ENCODE measurements at places on chromosomes 4 and X.

- DNase-seq, result no peak
Observed at GRCh38 chr4:101961144-101961543, 170.6 kb downstream of the BANK1 start.

DNA sequence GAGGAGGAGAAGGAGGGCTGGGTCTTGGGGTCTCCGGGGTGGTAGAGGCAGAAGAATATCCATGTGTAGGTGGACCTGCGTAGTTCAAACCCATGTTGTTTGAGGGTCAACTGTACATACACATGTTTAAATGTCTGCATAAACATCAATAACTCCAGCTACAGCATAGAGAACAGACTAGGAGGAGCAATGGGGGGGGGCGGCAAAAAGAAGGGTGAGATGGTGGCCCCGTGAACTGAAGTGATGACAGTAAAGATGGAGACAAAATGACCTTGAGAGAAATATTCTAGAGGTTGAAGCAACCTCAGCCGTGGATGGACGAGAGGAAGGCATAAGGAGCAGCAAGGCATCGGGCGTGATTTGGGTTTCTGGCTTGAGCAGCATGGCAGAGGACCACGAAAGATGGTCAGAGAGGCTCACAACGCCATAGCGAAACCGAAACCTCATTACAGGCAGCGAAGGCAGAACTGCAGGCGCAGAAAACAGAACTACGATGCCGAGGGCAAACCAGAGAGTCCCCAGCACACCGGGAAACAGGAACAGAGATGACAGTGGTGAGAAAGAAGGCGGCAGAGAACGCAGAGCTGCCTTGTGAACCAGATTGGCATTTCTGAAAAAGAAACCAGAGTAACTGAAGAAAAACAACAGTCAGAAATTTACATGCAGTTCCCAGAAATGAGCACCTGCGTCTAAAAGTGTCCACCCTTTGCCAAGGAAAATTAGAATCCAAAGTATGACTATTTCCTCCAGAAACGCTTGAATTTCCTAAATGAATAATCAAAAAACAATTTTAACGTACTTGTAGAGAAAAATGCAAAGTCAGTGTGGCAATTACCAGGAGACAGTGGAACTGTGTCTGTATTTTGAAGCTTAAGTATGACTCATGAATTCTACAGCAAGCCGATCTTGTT is 50.3 kb upstream of the ENPP6 start:
- peak; percentile 53 for DNase-seq

DNA sequence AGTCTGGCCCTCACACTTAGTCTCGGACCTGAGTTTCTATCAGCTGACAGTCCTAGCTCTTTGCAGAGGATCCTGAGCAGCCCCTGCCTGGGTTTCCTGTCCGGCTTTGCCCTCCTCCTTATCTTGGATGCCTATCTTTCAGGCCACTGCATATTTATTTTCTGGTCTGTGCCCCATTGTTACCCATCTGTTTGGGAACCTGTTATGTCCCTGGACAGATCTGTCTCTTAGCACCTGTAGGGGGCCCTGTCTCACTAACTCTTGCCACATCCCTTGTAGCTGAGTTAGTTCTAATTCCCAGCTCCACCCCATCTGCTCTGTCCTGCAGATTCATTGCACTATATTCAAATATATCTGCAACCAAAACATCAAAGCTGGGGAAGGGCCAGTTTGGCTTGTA is 514.9 kb upstream of the LCORL start:
- DNase-seq, result no peak

GRCh38 chr4:94766856-94767255 is 9.1 kb downstream of the BMPR1B start:
- DNase-seq, result no peak

DNA sequence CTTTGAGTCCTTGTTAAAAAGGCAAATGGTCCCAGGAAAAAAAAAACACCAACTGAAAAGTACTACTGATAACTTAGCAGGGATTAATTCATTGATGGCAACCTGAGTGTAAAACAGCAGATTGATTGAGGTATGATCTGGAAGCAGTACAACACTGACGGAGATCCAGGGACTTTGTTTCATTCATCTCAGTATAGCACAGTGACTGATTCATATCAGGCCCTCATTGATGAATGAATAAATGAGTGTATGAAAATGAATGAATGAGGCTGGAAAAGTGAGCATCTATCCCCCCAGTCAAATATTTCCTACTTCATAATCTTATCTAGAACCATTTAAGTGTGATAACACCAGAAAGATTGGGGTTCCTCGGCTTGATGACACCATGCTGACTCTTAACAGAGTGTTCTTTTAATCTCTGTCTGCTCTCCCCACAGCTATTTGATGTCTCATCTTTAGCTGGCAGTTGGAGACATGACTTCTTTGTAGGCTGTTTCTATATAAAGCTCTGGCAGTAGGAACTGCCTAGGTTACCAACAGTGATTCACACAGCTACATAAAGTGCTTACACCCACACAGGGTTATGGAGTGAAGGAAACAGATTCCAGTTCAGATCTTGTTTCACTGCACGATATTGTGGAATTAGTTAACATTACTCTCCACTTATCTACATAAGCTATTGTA is 18.6 kb upstream of the RNF128 start:
- no peak for DNase-seq

DNA sequence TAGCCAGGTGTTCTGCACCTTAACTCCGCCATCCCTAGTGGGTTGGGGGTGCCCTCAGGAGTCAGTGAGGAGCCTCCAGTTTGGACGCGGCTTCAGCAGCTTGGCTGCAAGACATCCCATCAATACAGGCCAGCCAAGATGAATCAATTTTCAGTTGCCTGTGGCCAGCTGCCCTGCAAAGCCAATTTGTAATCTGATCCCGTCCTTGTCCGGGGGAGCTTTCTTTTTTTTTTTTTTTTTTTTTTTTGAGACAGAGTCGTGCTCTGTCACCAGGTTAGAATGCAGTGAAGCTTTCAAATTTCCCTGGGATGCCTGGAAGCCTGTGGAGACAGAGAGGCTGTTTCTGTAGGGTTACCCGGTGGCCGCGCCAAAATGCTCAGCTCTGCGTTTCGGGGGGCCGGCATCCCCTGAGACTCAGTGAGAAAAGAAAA is 192.5 kb downstream of the ASMT start:
- no peak for DNase-seq

DNA sequence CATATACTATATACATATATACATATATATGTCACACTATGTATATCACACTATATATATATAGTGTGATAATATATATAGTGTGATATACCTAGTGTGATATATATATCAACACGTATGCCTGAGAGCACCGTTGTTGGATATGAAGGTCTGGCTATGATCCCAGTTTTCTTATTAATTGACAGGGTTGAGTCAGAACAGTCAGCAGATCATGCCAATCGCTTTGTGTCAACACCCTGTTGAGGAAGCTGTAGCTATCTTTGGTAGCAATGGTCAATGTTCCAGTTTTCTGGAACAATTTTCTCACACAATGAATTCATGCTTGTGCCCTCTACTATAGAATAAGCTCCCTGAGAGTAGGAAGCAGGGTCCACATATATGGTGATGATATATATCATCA is 496.0 kb upstream of the AGA start:
- DNase-seq, result no peak

DNA sequence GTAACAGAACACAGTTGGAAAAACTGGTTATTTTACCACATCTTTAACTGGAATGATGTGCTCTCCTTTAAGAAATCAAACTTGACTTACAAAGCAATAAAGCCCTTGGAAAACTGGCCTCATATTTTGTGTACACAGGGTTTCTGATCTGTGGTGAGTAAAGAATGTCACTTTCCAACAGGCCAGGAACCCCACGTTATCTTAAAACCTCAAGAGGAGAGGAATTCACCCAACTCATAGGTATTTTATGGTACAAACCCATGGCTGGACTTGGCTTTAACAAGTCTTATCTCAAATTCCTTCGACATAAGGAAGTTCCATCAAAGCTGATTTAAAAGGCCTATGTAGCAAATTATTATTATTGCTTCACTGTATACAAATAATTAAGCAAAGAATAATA is 1735.1 kb downstream of the PCDH7 start:
- DNase-seq, result no peak

GRCh38 chrX:39318506-39319343 is 517.5 kb downstream of the MID1IP1 start:
- DNase-seq, result no peak

DNA sequence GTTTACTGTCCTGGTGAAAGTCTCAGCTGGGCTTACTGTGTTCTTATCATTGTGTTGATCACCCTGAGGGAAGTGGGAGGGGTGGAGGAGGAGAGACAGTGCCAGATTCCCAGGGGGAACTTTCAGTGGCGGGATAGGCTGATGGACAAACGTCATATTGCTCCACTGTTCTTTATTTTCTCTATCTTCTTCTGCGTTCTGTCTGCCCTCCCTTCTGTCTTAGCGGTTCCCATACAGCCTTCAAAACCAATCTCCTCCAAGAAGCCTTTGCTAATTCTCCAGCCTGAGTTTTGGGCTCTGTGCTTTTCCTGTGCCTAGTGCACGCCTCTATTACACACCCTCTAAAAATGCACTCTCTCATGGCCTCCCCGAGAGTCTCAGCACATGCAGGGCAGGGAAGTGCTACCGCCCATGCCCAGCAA is 448.7 kb upstream of the FAT1 start:
- DNase-seq, result no peak

GRCh38 chr4:60033826-60034225 is 1166.3 kb upstream of the ADGRL3 start:
- no peak for DNase-seq

GRCh38 chr4:75512386-75513211 is 1.6 kb downstream of the RCHY1 start:
- DNase-seq, result no peak

GRCh38 chr4:115515366-115515765 is 401.9 kb upstream of the NDST4 start:
- DNase-seq, result no peak

DNA sequence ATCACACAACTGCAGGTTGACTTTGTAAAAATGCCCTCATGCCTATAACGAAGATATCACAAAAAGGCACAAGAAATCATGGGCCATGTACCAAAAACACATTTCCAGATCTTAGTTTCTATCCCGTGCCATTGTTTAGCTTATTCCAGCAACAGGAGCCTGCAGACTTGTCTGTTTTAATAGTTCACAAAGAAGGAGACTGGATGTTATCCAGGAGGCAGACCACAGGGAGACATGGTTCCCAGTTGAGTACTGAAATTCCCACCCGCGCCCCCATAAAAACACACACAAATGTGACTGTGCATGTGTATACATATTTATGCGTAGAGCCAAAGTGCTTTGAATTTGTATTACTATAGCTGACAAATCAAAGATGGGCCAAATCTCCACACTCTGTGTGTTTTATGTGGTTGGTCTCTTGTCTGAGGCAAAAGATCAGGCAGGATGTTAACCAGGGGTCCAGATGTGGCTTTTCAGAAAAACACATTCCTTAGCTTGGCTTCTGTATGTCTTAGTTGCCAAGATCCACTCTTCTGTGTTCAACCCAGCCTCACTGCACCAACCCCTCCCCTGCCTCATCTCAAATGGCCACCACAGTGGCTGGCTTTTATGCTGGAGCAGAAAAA is 469.2 kb upstream of the DIPK2B start:
- DNase-seq, result no peak

DNA sequence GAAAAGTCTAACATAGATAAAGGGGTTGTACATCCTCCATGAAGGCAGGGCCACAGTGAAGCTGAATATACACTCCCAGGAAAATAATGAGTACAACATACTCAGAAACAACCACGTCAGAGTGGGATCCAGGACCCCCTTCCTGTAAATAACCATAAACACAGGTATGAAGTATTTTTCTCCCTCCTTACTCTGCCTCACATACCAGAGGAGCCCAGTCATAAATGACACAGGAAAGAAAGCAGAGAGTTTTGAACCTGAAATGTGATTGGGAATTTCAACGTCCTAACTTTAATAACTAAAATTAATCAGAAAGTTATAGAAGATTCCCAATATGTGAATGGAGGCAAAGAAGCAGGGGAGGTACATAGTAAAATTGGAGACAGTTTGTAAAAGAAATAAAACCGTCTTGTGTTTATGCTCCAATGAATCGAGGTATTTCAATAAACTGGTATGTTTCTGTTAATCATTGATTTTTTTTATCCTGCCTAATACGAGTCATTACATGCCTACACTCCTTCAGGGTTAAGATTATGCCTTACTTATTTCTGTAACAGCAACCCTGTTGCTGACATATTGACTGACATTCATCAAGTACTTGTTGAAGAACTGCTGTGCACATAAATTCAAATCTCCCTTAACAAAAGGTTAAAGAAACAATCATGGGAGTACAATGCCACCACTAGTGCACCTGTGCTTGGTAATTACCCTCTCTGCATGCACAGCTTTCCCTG is 431.3 kb downstream of the KCNIP4 start:
- DNase-seq, result no peak

DNA sequence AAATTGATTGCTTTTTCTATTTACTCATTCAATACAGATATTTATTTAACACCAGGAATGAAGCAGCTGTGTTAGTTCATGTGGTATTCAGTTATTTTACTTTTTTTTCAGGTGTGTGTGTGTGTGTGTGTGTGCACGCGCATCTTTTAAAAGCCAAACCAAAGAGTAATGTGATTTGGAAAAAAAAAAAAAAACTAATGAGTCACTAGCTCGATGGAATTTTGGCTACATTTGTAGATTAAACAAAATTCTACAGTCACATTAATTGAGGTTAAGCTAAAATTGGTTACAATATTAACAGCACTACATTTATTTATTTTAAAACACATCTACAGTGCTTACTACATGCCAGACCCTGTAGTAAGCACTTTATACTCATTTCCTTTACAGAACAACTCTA is 66.8 kb downstream of the HHIP start:
- no peak for DNase-seq

- no peak for DNase-seq
Observed at GRCh38 chrX:39969099-39969818, 128.5 kb downstream of the BCOR start.

DNA sequence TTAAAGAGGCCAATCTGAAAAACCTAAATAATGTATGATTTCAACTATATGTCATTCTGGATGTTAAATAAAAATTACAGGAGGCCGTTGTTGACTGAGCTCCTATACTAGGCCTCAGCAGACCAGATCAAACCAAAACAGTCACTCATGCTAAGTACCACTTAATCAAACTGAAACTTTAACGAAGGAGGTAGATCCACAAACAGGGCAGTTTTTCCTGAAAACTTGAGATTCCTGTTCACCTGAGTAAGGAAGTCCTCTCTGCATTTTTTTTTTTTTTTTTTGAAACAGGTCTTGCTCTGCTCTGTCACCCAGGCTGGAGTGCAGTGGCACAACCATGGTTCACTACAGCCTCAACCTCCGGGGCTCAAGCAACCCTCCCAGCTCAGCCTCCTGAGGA is 27.7 kb downstream of the MANBA start:
- no peak for DNase-seq

- no peak for DNase-seq
Observed at GRCh38 chr4:129059028-129059427, 34.3 kb downstream of the SCLT1 start.

- no peak for DNase-seq
Observed at GRCh38 chr4:108058685-108059440, 69.2 kb downstream of the HADH start.

DNA sequence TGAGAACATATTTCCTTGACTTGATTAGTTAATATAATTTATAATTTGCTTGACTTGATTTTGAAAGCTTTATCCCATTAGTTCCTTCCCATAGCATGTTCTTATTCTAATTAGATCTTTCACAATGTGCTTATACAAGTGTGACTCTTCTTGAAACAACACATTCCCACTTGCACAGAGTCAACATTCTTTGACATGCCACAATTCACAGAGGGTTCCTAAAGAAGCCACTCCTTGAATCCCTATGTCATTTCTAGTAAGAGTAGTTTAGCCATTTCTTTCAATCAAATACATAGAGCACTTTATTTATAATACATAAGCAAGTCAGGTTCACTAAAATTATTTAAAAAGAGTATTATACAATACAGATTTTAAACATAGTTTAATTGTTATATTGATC is 228.9 kb upstream of the GRID2 start:
- no peak for DNase-seq

GRCh38 chr4:143711543-143712154 is 11.2 kb upstream of the FREM3 start:
- DNase-seq, result no peak

Measured in stimulated activated CD8-positive, alpha-beta memory T cell treated with anti-CD3 and anti-CD28 coated beads, Interleukin-4, amount 100 ng/mL, for 24 hours (primary cell).